ENCODE measurements at places on chromosomes 11 and 22. TPM values are rescaled to one million over a fixed set of nuclear protein-coding genes. Genes with fewer than 3 reads are reported as not detected.
A peak's percentile ranks its signal among the peaks of the same experiment; 100 is the strongest.

- peak; percentile 27 for DNase-seq
Measured at GRCh38 chr22:34847072-34847471, 218.9 kb upstream of the ISX start.

- no peak for DNase-seq
Measured at GRCh38 chr22:44618400-44618799, 83.6 kb upstream of the PRR5 start.

DNA sequence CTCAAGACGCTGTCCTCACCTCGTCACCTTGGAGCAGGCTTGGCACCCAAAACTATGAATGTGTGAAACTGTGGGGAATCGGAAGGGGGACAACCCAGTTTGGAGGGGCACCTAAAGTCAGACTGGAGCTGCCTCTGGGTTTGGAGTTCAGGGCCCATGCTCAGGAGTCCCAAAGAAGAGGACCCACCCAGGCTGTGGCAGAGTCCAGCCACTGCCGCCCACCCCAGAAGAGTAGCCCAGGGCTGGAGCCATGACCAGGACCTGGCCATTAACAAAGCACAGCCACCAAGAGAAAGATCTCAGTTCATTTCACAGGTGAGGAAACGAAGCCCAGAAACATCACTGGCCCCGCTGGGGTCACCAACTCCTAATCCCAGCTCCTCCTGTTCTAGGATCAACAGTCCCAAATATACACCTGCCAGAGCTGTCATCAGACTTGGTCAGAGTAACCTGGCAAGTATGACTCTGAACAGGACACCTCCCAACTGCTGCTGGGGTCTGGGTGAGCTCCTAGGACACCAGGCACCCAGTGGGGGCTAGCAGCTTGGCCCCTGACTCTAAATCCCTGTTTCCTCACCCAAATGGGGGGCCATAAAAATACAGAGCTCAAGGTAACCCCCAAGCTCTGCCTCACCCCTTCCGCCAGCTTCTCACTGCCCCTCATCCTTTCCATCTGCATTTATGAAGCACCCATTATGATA lies 2.7 kb downstream of the RAB3IL1 start:
- no peak for DNase-seq

The SLC22A12 gene
- total RNA-seq: not detected
